ENCODE measurements at places on chromosomes 2 and 18. TPM values are rescaled to one million over a fixed set of nuclear protein-coding genes. Genes with fewer than 3 reads are reported as not detected.

Gene CPLX4
- total RNA-seq, result not detected

Gene PLEK
- 4.8 TPM for total RNA-seq

Gene ALPG
- not detected for total RNA-seq

- no peak overlapping the region for H3K4me3 ChIP-seq
- no peaks in the 10 kb centered on the region for H3K4me1 ChIP-seq
- H3K36me3 ChIP-seq, result no peaks in the 10 kb centered on the region
- H3K27ac ChIP-seq, result no peak overlapping the region
- no peak for DNase-seq
- no peaks in the 10 kb centered on the region for H3K27me3 ChIP-seq
Measured at GRCh38 chr2:177970670-177971454, 101.7 kb downstream of the PDE11A start.

All from left ventricle myocardium inferior (tissue), 1 donor.